A172 (cell line): ENCODE measurements at places on chromosomes 7 and 10. TPM values are rescaled to one million over a fixed set of nuclear protein-coding genes. Genes with fewer than 3 reads are reported as not detected.

SLC16A9 gene
- total RNA-seq: 28.7 and 34.1 TPM in 2 replicates

NPSR1 gene
- not detected in 2 replicates for total RNA-seq

- peak; percentile 60 for DNase-seq
Observed at GRCh38 chr10:5949009-5949759, 28.2 kb downstream of the IL15RA start.

GRCh38 chr7:108848486-108848885, 278.8 kb downstream of the DNAJB9 start:
- DNase-seq: no peak

GRCh38 chr10:64648915-64649314, 1127.7 kb downstream of the REEP3 start:
- DNase-seq: no peak

DNA sequence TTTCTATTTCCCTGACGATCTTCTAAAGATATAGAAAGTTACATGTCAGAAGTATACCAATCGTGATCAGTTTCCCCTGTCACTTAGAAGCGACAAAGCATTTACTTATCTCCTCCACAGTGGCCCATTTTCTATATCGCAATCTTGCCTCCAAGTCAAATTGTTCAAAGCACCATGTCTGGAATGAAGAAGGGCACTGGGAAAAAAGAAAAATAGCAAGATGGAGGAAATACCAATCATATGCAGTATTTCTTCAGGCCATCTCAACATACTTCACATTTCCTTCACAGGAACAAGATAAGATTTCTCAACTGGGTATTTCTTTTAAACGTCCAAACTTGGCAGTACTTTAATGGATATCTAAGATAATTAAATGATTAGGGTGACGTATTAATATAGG, 63.3 kb upstream of the IL6 start:
- no peak for DNase-seq
